ENCODE measurements at places on chromosomes 1 and 21.
A peak's percentile ranks its signal among the peaks of the same experiment; 100 is the strongest.

DNA sequence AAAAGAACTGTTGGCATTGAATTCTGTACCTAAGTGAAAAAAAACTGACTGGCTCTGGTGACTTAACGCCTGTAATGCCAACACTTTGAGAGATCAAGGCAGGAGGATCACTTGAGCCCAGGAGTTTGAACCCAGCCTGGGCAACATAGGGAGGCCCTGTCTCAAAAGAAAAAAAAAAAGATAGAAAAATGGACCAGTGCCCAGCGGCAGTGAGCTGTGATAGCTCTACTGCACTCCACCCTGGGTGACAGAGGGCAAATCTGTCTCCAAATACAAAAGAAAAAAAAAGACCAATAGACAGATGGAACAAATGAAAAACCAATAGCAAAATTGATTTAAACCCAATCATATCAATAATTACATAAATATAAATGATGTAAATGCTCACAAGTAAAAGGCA lies 674 bp upstream of the AKR7A3 start:
- no peak for DNase-seq

- no peak for DNase-seq
Observed at GRCh38 chr1:90716243-90716551, 905 bp downstream of the BARHL2 start.

- no peak for DNase-seq
Observed at GRCh38 chr1:101283443-101283842, 46.6 kb downstream of the S1PR1 start.

DNA sequence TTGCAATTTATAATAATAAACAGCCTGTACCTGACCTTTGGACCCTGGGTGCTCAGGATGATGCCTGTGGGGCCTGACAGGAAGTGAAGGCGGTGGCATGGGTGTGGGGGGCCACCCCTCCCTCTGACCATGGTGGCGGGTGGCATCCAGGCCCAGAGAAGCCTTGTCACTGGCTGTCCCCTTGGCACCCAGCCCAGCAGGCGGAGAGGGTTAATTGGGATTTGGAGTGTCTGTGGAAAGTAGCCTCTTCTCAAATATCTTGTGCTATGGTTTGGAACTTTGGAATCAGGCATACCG lies 20.5 kb downstream of the SOX13 start:
- DNase-seq: no peak

GRCh38 chr1:215473943-215474342 lies 93.2 kb upstream of the KCTD3 start:
- DNase-seq: no peak

DNA sequence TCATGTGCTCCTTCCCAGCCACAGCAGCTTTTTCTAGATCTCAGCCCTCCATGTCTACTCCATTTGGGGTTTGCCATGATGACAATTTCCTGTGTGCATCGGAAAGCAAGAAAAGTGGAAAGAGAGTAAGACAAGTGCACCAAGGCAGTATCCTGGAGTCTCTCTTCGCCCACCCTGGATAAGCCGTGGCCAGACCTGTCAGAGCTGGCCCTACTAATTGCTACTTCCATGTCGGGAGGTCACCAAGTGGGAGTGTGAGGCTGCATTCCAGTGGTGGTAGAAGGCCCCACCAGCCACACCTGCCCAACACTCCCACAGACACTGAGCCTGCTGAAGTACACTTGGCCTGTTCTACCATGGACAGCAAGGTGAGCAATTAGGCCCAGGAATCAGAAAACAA lies 14.0 kb upstream of the LORICRIN start:
- DNase-seq: no peak

GRCh38 chr1:181149326-181150125 lies 61.0 kb downstream of the IER5 start:
- DNase-seq: peak; percentile 94

DNA sequence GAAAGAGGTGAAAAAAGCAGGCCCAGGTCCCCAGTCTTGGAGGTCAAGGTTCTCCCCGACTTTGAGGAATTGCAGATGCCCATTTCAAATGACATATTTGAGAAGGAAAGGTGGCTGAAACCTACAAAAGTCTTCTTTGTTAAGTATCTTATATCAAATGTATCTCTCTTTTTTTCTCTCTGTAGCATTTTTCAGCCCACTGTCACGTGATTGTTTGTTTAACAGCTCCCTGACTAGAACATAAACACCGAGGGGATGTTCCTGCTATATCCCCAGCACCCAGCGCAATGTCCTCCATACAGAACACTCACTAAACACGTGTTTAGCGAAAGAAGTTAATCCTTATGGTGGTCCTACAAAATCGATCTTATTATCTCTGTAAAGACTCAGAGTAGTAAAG lies 27.6 kb downstream of the BEND5 start:
- no peak for DNase-seq

GRCh38 chr1:156806512-156807440 lies 9.9 kb downstream of the SH2D2A start:
- DNase-seq: no peak

DNA sequence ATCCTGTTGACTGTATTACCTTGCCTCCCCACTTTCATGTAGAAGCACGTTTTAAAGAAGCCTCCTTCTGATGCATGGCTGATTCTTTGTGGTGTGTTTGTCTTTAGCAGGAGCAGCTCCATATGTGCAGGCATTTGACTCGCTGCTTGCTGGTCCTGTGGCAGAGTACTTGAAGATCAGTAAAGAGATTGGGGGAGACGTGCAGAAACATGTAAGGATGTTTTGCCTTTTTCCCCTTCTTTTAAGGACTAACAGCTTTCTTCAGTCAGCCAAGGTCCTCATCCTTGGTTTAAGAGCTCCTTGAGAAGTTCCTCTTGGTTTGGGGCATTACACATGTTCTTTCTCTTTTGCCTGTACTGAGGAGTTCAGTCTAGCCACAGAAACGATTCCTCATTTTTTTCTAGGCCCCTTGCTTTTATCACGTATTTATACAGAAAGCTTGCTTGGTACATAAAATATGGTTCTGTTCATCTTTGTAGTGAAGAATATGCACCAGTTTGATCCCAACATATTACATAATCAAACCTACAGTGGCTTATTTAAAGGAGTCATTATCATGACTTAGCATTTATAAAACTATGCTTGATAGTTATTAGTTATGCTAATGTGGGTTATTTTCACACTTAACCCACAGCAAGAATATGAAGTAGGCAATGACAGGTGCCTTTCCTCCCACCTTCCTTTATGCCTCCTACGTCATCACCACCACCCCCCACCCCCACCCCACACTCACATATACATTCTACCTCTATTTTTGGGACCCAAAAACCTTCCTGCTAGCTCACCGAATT lies 19.6 kb downstream of the CAP1 start:
- DNase-seq: no peak

DNA sequence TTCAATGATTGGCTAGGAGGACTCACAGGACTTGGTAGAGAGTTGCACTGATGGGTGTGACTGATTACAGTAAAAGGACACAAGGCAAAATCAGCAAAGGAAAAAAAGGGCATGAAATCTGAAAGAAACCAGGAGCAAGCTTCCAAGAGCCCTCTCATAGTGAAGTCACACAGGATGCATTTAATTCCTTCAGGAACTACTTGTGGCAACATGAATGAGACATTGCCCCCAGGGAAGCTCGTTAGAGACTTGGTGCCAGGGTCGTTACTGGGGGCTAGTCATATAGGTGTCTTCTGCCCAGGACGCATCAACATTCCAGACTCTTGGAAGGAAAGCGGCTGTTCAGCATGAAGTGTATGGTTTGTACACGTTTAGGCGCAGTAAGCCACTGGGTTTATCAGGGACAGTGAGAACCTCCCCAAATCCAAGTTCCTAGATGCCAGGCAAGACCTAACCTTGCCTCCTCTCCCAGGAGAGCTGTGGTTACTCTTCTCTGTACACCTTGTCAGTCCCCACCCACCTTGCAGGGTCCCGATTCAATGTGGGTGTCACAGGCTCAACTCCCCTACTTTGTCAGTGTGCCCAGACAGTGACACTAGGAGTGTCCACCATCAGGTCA lies 26.0 kb upstream of the C2CD2 start:
- DNase-seq: no peak

GRCh38 chr1:31978843-31979400 lies 34.7 kb upstream of the KHDRBS1 start:
- DNase-seq: no peak

GRCh38 chr1:40384887-40385286 lies 11.4 kb downstream of the SMAP2 start:
- peak; percentile 38 for DNase-seq

DNA sequence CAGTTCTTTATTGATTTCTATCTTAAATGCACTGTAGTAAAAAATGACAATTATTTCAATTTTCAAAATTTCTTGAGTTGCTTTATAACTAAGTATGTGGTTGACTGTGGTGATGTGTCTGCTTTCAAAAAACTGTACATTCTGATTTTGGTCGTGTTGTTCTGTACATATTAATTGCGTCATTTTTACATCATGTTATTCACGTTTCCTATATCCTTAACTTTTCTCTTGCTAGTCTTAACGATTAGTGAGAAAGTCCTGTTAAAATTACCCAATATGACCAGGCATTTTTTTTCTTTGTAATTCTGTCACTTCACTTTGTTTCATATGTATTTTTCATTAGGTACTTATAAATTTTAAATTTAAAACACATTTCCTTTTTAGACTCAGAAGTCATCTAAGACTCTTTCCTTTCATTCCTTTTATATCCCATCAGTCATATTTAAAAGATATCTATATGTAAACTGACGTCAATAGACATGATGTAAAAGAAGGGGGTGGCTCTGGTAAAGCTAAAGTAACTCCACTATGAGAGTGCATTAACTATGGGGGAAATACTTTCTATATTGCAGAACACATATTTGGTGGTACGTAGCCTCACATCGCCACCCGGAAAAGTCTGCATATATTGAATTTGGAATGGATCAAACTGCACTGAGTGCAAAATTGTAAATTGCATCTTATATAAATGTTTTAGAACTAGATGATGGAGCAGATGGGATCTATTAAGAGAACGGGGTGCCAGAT lies 1.1 kb upstream of the COA6 start:
- no peak for DNase-seq

GRCh38 chr1:240363914-240364313 lies 248.0 kb downstream of the GREM2 start:
- DNase-seq: no peak

- DNase-seq: no peak
Observed at GRCh38 chr21:44265734-44266270, 4.1 kb upstream of the DNMT3L start.

- DNase-seq: no peak
Observed at GRCh38 chr1:110250008-110250407, 39.9 kb downstream of the KCNC4 start.

- no peak for DNase-seq
Observed at GRCh38 chr1:94250341-94250740, 13.0 kb upstream of the ARHGAP29 start.

- DNase-seq: no peak
Observed at GRCh38 chr1:184966989-184967388, 7.3 kb downstream of the NIBAN1 start.

DNA sequence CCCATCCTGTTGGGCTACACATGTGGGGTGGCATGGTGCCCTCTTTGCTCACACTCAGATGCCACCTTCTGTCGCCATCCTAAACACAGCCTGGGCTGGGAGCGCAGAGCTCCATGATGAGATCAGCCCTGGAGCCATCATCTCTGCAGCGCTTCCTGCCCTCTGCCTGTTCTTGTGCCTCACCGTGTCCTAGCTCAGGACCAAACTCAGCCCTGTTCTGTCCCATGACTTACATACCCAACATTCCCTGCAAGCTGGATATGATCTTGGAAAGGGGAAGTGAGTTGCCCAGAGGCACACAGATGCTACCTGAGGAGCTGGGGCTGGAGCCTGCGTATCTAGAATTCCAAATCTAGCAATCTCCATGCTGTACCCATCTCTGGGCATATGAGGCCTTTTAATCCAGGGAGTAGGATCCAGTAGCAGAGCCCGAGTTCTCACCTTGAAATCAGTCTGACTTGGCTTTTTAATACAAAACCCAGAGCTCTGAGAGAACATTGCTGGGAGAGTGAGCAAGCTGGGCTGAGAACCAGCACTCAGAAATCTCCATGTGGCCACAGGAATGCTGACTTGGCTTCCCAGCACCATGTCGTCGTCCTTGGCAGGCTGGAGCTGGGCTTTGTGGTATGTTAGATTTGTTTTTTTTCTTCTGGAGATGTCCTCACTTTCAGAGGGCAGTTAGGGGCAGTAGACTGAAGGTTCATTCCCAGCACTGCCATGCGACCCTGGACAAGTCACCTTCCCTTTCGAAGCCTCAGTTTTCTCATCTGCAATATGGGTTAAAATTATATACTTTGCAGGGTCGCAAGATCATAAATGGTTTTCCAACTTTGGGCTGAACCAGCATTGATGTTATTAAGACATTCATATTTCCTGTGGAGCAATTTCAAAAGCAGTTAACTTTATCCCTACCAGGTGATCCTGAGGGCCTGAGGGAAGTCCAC lies 2.6 kb downstream of the ALPL start:
- DNase-seq: no peak

DNA sequence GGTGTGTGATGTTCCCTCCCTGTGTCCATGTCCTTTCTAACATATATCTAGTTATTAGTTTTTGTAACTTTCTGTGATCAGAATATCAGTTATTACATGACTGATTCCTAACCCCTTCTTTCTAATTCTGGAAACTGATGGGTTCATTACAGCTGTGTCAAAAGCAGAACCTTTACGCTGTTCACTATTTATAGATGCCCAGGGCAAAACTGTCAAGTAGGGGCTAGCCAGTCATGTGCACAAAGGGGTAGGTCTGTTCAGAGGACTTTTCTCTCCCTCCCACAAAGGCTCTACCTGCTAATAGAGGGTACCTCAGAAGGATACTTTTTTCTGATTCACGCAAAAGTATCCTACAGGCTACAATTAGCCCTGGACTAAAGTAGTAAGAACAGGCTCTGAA lies 79.2 kb downstream of the NRDC start:
- no peak for DNase-seq

GRCh38 chr1:164702216-164702615 lies 143.2 kb downstream of the PBX1 start:
- no peak for DNase-seq

DNA sequence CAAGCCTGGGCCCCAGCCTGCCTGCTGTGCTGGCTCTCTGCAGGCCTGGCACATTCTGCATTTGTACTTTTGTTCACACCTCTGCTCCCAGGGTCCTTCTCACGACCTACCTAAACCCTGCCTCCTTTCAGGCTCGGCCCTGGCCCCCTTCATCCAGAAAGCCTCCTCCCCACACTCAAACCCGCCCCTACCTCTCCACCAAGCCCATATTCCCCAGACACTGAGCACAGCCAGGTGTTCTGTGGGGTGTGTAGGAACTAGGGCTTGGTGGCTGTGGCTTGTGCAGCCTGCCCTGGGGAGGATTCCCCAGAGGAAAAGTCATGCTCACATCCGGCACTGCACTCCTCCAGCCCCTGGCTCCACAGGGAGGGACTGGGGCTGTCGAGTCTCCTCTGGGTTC lies 8.2 kb upstream of the MIXL1 start:
- no peak for DNase-seq

DNA sequence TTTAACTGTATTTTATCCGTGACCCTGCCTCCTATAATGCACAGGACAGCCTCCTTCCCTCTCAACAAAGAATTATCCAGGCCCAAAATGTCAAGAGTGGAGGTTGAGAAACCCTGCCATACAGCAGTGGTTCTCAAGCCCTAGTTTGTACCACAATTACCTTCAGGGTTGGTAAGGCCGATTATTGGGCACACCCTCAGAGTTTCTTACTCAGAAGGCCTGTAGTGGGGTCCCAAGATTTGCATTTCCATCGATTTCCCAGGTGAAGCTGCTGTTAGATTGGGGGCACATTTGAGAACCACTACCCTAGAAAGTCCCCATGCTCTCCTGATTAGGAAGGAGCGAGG lies 400 bp upstream of the PGBD2 start:
- DNase-seq: no peak

GRCh38 chr1:224343679-224344078 lies 13.0 kb upstream of the CNIH4 start:
- no peak for DNase-seq

Data from activated CD8-positive, alpha-beta T cell treated with anti-CD3 and anti-CD28 coated beads for 36 hours (primary cell).